Stimulated activated CD4-positive, alpha-beta T cell treated with anti-CD3 and anti-CD28 coated beads, Interleukin-12 subunit alpha, Interleukin-12 subunit beta, amount 100 ng/mL, for 4 hours (primary cell): ENCODE measurements at places on chromosomes 12 and 14.

GRCh38 chr12:53618275-53618674 is 7.9 kb downstream of the ATF7 start:
- DNase-seq, result no peak

- DNase-seq, result no peak
Measured at GRCh38 chr12:21675641-21676040, 18.0 kb upstream of the LDHB start.

- no peak for DNase-seq
Measured at GRCh38 chr14:63852271-63852816, 460 bp upstream of the SYNE2 start.

DNA sequence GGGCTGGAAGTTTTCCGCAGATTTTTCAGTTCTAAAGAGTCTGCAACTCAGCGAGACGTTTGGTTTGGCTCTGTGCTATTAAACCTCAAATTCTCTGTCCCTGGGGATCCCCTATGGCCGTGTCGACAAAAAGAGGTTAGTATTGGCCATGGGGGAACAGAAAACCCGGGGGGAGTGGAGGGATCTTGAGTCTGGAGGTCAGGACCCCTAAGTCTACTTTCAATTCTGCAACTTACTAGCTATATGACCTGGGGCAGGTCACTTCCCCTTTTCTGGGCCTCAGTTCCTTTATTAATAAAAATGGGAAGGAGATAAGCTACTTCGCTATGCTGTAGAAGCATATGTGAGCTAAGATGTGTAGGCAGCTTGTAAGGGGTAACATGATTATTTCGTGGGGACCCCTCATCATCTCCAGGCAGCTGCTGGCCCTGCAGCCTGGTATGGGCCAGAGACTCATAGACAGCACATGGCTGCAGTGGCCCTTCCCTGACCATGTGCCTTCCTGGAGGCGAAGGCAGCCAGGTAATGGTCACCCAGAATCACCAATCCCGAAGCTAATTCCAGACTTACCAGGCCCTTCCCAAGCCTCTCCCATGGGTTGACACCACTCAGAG is 8.6 kb downstream of the ASB2 start:
- no peak for DNase-seq

DNA sequence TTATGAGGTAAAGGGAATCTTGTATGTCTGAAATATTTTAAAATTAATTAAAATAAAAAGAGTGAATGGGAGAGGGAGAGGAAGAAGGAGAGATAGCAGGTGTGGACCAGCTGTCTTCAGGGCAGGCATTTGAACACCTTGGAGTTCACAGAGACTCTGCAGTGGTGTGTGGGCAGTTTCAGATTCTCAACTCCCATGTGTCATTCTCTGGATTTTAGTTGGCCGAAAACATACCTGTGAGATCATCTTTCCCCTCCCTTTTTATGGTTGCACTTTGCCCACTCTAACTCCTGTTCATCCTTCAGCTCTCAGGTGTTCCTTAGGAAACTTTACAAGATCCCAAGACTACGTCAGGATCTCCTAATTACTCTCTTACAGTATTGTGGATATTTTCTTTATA is 108.1 kb downstream of the ERC1 start:
- DNase-seq, result no peak

DNA sequence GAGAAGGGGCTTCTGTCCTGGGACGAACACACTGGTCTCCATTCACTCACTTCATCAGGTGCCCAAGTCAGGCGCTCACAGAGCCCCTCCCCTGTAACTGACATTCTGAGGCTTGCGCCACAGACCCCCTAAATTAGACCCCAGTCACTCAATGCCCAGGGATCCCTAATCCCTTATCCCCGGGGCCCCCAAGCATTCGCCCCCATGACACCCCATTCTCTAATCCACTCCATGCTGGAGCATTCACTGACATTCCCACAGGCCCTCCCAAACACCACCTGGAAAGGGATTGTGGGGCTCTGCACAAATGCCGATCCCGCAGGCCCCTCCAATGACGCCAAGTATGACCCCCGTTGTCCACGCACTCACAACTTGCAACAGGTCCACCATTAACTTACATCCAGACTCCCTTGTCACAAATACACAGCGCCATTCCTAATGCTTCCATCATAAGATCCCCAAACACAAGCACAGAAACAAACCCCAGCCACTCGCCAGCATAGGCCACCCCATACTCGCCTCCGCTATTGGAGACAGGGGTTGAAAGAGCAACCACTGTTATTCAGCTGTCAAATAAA is 1.5 kb downstream of the ZNF605 start:
- DNase-seq, result no peak

GRCh38 chr14:92404018-92404417 is 81.1 kb downstream of the SLC24A4 start:
- DNase-seq, result no peak

GRCh38 chr14:45251912-45252311 is 1.1 kb downstream of the MIS18BP1 start:
- DNase-seq, result no peak

GRCh38 chr12:121391619-121392324 is 8.1 kb upstream of the RNF34 start:
- DNase-seq, result no peak

DNA sequence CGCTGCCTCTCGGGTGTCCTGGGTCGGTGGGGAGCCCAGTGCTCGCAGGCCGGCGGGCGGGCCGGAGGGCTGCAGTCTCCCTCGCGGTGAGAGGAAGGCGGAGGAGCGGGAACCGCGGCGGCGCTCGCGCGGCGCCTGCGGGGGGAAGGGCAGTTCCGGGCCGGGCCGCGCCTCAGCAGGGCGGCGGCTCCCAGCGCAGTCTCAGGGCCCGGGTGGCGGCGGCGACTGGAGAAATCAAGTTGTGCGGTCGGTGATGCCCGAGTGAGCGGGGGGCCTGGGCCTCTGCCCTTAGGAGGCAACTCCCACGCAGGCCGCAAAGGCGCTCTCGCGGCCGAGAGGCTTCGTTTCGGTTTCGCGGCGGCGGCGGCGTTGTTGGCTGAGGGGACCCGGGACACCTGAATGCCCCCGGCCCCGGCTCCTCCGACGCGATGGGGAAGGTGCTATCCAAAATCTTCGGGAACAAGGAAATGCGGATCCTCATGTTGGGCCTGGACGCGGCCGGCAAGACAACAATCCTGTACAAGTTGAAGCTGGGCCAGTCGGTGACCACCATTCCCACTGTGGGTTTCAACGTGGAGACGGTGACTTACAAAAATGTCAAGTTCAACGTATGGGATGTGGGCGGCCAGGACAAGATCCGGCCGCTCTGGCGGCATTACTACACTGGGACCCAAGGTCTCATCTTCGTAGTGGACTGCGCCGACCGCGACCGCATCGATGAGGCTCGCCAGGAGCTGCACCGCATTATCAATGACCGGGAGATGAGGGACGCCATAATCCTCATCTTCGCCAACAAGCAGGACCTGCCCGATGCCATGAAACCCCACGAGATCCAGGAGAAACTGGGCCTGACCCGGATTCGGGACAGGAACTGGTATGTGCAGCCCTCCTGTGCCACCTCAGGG is 679 bp downstream of the ARF6 start:
- DNase-seq, result peak; percentile 71

DNA sequence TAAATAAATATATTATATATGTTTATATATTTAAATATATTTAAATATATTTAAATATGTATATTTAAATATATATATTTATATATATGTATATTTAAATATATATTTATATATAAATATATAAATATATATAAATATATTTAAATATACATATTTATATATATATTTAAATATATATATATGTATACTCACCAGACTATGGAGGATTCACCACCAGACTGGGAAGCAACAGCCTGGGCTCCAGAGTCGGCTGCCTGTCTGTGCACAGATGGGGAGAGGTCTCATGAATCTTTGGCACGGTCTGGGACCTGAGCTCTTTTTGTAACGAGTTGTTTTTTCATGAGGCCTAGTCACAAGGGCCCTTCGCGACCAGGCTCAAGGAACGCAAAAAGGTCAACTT is 21.3 kb downstream of the NOC4L start:
- no peak for DNase-seq

- DNase-seq, result no peak
Measured at GRCh38 chr14:28656704-28657255, 109.8 kb upstream of the FOXG1 start.

GRCh38 chr14:105475269-105476096 is 862 bp downstream of the CRIP2 start:
- no peak for DNase-seq

DNA sequence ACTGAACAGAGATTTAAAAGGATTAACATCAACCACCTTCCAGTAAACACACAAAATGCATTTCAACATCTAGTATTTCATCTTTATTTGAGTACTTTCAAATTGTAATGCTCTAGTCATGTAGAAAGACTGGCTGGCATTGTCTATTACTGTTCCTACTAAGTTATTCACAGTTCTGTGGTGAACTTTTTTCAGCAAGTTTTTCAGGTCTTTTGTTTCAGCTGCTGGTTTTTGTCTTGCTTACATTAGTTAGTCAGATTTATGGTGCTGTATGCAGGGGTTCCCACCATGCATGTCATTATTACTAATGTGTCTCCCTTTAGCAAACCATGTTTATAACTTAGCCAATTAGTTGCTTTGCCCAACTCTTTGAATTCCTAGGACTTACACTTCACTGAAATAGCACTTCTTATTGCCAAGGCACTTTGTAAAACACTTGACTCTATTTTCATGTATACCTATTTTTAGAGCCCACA is 253.4 kb upstream of the KITLG start:
- no peak for DNase-seq

DNA sequence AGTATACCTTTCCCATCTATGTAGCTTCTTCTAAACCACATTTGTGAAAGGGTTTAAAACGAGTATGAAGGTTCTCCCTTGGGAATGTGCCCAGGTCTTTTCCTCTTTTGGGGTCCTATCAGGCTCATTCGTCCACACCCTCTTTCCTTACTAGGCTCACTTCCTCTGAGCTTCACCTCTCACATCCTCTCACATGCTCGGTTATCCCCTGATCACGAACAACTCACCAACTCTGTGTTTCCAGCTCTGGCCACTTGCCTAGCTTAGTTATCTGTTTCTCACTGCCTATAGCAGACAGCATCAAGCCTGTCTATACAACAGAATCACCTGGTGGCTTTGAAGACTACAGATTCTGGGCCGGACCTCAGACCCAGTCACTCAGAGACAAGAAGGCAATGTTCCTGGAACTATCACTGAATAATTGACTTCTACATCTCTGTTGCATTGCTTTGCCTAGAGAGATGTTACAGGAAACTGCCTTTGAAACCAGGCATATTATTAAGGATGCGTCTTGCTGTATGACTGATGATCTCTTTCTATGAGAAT is 158.2 kb downstream of the FOXN3 start:
- DNase-seq, result no peak

DNA sequence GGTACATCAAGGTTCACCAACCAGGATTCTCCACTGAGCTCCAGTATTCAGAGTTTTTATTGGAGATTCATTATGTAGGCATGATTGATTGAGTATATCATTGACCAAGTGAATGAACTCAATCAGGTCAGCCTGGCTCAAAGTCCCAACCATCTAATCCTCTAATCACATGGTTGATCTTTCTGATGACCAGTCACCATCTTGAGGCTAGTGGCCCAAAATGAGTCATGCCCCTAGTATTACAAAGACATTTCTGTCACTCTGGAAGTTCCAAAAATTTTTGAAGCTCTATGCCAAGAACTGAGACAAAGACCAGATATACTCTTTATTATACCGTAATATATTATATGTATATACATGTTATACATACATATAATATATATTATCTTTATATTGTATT is 75.9 kb upstream of the ATF7IP start:
- DNase-seq, result no peak

GRCh38 chr12:46910830-46911229 is 85.0 kb upstream of the SLC38A4 start:
- no peak for DNase-seq

DNA sequence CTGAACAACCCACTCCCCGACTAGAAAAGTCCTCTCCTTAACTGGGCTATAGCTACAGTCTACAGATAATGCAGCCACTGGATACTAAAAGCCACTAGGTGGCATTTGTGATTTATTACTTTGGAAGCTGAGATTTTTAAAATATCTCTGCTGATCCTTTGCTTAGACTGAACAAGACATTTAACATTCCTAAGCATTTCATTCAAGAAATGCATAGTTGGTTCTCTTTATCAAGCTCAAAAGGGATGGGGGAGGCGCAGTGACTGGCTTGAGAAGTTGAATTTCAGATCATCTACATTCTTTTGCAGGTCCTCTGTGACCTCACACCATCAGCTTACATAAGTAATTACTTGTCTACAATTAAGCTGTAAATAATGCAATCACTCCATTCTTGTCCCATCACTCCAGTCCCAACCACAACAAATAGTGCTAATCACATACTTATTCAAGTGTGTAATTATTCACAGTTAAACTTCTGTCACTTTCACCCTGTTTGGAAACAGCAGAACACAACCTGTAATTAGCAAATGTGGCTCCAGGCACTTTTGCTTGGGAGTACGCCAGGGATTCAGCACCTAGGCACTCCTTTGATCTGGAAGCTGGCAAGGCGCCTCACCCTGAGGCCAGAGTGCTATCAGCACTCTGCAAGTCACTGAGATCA is 203.6 kb downstream of the NOVA1 start:
- no peak for DNase-seq

DNA sequence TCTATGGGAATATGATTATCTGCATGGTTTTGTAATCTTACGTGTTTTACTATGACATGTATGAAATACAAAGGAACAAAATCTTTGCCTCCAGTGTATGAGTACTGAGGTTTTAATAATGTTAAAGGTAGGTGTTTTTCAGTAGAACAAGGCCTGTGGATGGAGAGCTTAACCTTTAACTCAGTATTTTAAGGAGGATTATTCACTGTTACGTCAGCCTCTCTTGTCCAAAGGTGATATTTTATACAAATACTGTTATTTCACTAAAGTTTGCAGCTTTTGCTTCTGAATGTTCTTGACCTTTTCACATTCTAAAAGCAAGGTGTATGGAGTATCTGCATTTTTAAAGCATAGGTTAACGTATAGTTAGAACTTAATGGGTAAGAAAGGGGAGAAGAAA is 195.3 kb downstream of the ERC1 start:
- no peak for DNase-seq

DNA sequence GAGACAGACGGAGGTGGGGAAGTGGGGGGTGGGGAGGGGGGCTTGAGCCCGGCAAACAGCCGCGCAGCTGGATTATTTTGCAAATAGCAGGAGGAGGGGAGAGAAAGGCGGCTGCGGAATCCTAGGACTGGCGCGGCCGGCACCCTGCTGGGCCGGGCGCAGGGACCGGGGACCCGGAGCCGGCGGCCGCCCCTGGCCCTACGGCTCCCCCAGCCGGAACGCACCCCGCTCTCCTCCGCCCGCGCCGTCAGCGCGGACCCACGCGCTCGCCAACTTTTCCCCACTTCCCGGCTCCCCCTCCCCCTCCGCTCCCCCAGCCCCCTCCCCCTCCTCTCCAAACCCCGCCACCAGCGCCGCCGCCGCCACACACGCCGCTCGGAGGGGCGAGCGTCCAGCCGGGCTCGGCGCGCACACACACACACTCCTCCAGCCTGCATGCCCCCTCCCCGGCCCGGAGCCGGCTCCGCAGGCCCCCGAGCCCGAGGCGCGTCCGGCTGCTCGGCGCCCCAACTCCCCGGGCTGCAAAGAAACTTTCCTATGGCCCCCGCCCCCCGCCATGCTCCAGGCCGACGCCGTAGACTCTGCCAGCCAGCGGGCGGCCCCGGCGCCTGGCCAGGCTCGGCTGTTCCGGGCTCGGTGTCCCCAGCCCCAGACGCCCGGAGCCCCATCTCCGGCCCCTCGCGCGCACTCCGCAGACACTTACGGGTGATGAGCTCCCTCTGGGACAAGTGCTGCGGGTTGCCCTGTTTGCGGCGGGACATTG is 1.4 kb downstream of the BCL11B start:
- DNase-seq, result peak; percentile 54

- no peak for DNase-seq
Measured at GRCh38 chr12:108076556-108076955, 52.5 kb upstream of the WSCD2 start.

GRCh38 chr12:563787-564298 is 99.4 kb downstream of the NINJ2 start:
- DNase-seq, result no peak
